ENCODE measurements at places on chromosomes 6 and 20.

- no peak for DNase-seq
These were observed 168.9 kb downstream of the ADGB start for GRCh38 chr6:146767632-146768031.

DNA sequence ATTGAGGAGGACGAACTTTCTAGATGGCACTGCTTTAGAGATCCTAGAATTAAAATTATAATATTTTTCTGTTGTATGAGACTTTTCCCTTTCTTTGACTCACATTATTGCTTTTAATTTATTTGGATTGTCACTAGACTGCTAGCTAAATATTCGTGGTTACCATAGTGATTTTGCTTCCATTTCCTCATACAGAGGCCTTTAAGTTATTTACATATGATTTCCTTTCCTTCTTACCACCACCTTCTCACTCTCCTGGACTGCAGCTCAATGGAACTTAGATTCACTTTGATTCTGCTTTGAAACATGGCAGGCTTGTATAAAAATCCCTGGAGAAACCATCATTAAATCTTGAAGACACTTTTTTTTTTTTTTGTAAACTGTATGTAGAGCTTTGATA, 222.9 kb downstream of the LAMA2 start:
- no peak for DNase-seq

DNA sequence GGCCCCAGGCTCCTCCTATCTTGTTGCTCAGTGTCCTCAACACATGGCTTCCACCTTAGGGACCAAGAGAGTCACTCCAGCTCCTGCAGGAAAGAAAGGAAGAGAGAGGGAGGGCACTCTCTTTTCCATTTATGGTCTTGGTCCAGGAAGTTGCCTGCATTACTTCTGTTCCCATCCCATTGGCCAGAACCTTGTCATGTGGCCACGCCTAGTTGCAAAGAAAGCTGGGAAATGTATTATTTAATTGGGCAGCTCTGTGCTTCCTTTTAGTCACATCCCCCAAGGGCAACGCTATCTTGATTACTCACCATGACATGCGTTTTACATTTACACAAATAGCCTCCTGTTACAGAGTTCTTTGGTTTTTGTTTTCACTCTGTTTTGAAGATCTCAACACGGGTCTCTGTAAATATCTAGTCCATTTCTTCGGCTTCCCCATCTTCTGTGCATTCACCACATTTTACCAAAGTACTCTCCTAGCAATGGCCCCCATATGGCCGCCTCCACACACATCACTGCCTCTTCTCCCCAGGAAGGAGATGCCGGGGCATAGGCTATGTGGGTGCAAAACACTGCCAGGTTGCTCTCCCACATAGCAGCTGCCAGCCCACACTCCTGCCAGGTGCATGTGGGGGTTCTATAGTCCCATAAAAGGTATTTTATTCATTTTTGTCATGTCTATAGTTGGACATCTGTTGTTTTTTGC, 35.7 kb upstream of the ZMYND8 start:
- no peak for DNase-seq

DNA sequence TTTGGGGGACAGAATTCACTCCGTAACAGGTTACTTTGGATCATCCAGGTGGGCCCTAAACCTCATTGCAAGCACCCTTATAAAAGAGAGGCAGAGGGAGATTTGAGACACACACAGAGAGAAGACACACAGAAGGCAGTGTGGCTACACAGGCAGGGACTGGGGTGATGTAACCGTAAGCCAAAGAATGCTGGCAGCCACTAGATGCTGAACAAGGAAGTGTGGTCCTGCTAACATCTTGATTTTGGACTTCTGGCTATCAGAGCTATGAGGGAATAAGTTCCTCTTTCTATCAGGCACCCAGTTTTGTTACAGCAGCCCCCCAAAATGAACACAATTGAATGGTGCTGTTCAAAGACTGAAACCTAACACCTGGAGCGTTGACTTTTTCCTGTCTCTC, 191.3 kb upstream of the MYLIP start:
- DNase-seq, result no peak

DNA sequence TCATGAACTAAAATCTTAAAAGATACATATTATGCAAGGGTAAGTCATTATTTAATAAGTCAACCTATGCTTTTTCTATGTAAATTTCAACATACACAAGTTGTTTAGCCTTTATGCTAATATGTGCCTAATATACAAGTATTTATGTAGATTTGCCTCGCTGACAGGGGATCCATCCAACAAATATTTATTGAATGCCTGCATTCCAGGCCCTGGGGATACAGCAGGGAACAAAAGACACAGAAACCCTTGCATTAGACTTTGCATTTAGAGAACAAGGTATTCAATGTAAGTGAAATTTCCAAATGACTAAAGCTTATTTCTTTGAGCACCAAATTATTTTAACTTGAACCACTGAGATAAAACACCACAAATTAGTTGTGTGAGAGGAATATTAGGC, 19.1 kb downstream of the SERINC1 start:
- DNase-seq, result no peak

DNA sequence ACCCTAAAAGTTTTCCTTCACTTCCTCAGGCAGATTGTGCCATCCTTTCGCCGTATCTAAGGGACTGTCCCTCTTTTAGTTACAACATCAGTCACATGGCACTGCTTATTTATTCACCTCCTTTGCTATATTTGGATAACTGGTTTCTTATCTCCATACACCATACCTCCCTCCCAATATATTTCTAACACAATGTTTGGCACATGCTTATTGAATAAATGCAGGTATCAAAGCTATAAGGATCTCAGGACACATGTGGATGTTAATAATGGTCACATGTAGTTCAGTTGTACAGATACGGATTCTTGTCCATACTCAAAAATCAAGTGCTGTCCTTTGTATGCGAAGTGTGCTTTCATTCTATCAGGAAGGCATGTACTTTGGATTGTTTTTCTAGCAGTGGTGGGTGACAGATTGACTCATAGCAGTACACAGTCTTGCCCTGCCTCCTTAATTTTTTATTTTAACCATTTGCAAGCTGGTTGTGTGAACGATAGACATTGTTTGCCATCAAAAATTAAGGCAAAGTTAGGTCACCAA, 407.1 kb upstream of the RUNX2 start:
- no peak for DNase-seq

GRCh38 chr6:79650950-79651349, 19.8 kb downstream of the SH3BGRL2 start:
- DNase-seq, result no peak

DNA sequence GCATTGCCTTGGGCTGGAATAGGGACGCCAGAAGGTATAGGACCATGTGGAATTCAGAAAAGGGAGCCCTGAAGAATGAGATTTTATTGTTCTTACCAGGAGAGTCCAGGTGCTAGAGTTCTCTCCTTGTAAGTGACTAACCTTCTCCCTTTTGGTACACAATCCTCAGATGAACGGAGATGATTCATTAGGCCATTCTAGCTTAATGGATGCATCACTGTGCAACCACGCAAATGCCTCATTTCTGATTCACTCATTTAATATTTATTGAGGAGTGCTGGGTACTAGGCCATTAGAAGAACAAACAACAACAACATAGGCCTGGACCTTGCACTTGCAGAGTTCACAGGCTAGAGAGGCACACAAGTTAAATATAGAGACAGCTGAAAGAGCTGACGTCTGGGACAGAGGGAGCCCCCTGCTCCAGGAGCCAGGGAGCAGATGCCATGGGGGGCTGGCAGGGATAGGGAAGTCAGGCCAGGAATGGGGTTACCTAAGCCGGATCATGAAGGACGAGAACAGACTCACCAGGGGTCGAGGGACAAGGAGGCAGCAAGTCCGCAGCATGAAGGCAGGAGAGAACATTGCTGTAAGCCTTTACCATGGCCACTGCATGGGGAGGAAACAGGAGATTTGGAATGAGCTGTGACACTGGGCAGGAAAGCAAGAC, 179.5 kb upstream of the AKAP12 start:
- DNase-seq, result no peak

DNA sequence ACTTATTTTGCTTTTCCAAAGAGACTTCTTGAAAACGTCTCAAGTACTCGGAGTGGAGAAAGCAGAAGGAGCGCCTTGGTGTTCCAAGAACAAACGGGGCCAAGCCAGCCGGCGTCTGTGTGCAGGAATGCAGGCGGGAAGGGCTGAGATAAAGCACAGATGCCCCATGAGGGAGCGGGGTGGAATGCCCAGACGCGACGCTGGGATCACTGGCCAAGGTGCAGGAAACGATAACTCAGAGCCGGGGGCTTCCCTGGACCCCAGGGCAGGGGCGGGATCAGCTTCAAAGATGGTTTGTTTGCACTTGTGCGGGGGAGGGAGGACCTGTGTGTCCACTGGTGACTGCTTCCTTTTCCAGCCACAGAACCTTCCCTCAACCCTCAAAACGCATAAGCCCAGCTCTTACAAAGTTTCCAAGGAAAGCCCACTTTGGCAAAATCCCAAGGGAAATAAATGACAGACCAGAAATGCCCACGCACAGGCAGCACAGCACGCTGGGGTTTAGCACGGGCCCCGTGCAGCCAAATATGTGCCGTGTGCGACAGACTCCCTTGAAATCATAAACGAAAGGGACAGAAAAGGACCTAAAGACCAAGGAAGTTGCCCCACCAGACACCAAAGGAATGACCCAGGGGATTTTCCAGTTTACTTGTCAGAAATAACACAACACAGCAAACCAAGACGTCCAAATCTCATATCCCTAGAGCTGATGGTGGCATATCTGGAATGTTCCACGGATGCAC, 113.9 kb downstream of the NFATC2 start:
- no peak for DNase-seq

- no peak for DNase-seq
These were observed 35.3 kb downstream of the METTL24 start for GRCh38 chr6:110322874-110323242.

DNA sequence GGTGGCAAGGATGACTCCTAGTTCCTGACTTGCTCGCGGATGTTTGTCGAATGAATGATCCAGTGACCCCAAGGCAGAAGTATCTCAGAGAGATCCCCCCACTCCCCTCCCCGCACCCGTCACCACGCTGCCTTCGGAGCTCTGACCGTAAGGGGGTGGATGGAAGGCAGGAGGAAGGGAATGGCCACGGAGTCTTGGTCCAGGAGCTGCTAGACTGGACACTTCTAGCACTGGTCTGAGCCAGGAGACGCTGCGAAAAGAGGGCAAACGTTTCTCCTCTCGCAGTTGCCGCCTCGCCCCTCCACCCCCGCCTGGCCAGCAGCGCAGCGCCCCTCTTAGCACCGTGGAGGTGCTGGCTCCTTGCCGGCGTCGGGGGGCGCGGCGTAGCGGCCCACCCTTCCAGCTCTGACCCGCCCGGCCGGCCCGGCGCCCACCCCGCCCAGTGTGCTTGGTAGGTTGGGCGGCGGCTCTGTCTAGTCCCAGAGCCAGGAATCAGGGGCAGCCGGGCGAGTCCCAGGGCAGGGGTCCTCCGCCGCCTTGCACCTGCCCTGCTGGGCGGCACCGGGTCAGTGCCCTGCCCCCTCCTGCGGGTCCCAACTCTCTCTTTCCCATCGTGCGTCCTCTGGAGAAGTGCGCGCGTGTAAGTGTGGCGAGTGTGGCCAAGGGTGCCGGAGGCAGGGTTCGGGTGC, 2.4 kb upstream of the DBNDD2 start:
- DNase-seq, result no peak

GRCh38 chr6:107488174-107488874, 1.6 kb upstream of the SOBP start:
- no peak for DNase-seq

GRCh38 chr6:79236711-79237110, 2.2 kb upstream of the HMGN3 start:
- DNase-seq, result no peak

DNA sequence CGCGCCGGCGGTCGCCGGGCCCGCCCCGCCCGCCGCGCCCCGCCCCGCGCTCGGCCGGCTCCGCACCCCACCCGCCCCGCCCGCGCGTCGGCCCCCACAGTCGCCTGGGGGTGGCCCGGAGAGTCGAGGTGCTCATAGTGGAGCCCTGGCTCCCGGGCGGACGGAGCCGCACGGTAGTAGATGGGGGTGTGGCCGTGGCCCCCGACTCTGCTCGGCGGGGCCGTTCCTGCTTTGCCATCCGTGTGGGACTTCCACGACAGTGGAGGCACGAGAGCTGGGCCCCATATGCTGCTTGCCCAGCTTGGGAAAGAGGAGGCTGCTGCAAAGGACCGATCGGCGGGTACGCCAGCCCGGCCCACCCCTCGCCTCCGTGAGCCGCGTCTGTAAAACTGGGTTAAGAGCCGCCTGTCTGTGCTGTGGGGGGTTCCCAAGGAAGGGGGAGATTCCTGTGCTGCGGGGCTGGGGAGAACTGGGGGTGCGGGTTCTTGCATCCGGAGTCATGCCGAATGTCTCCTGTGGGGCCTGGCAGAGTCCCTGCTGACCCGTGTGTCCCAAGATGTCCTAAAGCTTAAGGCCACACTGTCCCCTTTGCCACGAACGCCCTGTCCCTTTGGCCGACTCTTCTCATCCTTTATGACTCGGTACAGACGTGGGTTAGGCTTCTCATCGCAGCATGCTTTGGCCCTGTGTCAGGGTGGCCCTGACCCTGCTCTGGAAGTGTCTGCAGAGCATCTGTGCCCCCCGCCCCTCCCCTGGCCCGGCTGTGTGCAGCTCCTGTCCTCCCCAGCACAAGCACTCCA, at the start of gene OPRL1:
OPRL1 (plus strand) TSS at position 70 of the 800 bp plus-strand sequence. CDS start 12,639 bp downstream, outside the sequence.
- DNase-seq, result no peak

DNA sequence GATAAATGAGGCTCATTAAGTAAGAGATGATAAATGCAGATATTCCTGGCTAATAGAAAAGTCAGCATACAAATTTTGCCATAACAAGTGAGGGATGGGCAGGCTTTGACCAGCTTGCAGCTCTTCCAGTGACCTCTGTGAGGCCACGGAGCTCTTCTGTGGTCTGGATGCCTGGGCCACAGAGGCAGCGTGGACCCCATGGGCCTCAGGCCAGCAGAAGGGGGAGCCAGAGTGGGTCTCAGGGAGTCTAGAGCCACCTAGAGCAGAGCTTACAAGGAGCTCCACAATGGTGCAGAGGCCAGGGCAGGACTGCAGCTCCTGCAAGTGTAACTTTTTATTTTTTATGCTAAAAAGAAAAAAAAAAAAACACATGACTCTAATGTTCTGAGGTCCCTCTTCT, 165.1 kb downstream of the ARID1B start:
- DNase-seq, result no peak

- DNase-seq, result no peak
These were observed 1.5 kb upstream of the HMGN4 start for GRCh38 chr6:26536571-26537159.

- DNase-seq, result no peak
These were observed 66.7 kb downstream of the FAM229B start for GRCh38 chr6:112153926-112154607.

DNA sequence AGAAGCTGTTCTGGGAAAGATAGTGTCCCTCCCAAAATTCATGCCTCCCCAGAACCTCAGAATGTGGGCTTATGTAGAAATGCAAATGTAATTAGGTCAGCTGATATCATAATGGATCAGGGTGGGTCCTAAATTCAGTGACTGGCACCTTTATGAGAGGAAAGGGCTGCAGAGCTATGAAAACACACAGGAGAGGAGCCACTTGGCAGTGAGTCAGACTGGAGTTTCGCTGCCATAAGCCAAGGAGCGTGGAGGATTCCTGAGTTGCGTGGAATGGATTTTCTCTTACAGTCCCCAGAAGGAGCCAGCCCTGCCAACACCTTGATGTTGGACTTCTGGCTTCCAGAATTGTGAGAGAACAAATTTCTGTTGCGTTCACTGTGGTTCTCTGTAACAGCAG, 249.8 kb upstream of the PMEPA1 start:
- no peak for DNase-seq

- no peak for DNase-seq
These were observed 263.7 kb downstream of the COL12A1 start for GRCh38 chr6:74942130-74942529.
